Colonic mucosa (tissue), 4 donors: ENCODE measurements at places on chromosomes 1 and 21. TPM values are rescaled to one million over a fixed set of nuclear protein-coding genes. Genes with fewer than 3 reads are reported as not detected.

Gene SAMD11
- 4.2 TPM for total RNA-seq

Gene PPIE
- 34.7 TPM for total RNA-seq

Gene NUF2
- 6.8 TPM for total RNA-seq

GRCh38 chr1:78237364-78237916 lies 191.7 kb downstream of the GIPC2 start:
- peak; percentile 81 for DNase-seq
- no peak overlapping the region for H3K4me3 ChIP-seq
- no peaks in the 10 kb centered on the region for H3K27me3 ChIP-seq
- H3K36me3 ChIP-seq: no peaks in the 10 kb centered on the region
- no peaks in the 10 kb centered on the region for H3K4me1 ChIP-seq
- H3K27ac ChIP-seq: peak overlapping the region; percentile 25

GRCh38 chr1:51986718-51987117 lies 3.8 kb downstream of the RAB3B start:
- peaks cover 8% of the 10 kb centered on the region for H3K27me3 ChIP-seq
- H3K4me1 ChIP-seq: no peaks in the 10 kb centered on the region
- no peaks in the 10 kb centered on the region for H3K36me3 ChIP-seq
- no peak overlapping the region for H3K4me3 ChIP-seq
- no peak for DNase-seq
- no peak overlapping the region for H3K27ac ChIP-seq

- H3K27me3 ChIP-seq: no peaks in the 10 kb centered on the region
- H3K4me3 ChIP-seq: no peak overlapping the region
- H3K4me1 ChIP-seq: peaks cover 7% of the 10 kb centered on the region
- no peak overlapping the region for H3K27ac ChIP-seq
- no peak for DNase-seq
- H3K36me3 ChIP-seq: no peaks in the 10 kb centered on the region
Measured at GRCh38 chr1:164664127-164664526, 105.1 kb downstream of the PBX1 start.

DNA sequence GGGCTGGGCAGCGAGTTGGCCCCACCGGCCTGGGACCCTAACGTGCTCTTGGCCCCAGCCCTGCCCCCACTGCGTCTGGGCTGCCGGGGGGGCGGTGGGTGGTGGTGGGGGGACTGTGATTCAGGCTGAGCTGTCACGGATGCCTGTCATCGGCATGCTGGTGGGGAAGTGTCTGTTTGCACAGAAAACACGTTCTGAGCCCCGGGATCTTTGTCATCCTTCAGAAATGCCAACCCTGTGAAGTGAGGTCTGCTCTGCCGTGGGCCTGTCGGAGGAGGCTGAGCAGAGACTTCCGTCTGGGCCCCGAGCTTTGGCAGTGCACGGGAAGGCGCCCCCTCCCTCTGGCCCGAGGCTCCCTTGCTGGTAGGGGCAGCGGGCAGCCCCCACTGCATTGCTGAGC lies 24.3 kb upstream of the PLCH2 start:
- no peaks in the 10 kb centered on the region for H3K36me3 ChIP-seq
- H3K4me1 ChIP-seq: no peaks in the 10 kb centered on the region
- no peak overlapping the region for H3K27ac ChIP-seq
- H3K27me3 ChIP-seq: no peaks in the 10 kb centered on the region
- DNase-seq: no peak
- H3K4me3 ChIP-seq: no peak overlapping the region

DNA sequence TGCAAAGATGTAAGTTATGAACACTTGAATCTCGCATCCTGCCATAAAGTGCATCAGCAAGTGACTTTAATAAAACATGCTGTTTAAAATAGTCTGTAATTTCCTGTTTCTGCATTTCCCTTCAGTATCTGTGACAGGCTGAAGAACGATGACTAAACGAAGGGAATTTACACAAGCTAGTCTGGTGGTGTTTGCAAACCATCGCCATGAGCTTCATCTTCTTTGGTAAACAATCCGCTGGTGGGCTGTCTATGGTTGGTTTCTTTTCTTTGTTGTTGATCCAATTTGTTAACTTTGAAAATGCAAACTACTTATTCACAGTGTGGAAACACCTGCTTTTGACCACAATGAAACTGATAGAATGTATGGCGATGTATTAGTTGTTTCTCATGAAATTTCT lies 13.9 kb downstream of the SERTAD4 start:
- no peak for DNase-seq
- H3K4me1 ChIP-seq: no peaks in the 10 kb centered on the region
- H3K27me3 ChIP-seq: no peaks in the 10 kb centered on the region
- H3K27ac ChIP-seq: no peak overlapping the region

GRCh38 chr1:205782627-205783432 lies 7.5 kb upstream of the RAB29 start:
- H3K36me3 ChIP-seq: no peaks in the 10 kb centered on the region
- DNase-seq: no peak

- no peak overlapping the region for H3K4me3 ChIP-seq
- no peaks in the 10 kb centered on the region for H3K27me3 ChIP-seq
- H3K27ac ChIP-seq: no peak overlapping the region
- H3K36me3 ChIP-seq: no peaks in the 10 kb centered on the region
Measured at GRCh38 chr21:38680401-38680800, 125.3 kb upstream of the ETS2 start.

DNA sequence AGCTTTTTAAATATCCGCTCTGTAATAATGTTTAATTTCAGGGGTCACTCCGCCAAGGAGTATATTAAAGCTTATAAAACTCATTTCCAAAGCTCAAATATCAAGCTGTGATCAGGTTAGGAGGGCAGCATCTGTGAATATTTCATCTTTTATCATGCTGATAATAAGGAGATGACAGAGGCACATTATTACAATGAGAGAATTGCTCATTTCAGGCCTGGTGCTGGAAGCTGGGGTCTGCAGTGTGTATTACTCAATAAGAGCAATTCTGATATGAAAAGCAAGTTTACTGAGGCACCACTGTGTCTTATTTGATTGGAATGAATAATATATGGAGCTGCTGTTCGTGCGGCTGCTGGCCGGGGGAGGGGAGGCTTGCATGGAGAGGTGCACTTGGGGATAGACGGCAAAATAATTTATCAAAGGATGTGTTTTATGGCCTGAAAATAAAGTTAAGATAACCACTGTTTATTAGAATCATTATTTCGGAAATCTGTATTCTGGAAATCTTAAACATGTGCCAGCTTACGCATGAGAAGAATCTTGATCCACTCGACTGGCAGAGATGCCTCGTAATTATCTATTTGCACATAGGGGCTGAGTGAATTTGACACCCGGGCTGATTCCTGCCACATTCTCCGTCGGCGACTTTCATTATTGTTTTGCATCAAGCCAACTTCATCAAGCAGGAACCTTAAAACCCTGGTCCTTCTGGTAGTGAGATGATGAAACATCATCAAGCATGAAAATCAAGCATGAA lies 173.2 kb downstream of the RRAGC start:
- H3K4me3 ChIP-seq: no peak overlapping the region
- H3K36me3 ChIP-seq: no peaks in the 10 kb centered on the region
- H3K4me1 ChIP-seq: no peaks in the 10 kb centered on the region
- H3K27ac ChIP-seq: no peak overlapping the region
